ENCODE measurements at places on chromosomes 12 and 14.
A peak's percentile ranks its signal among the peaks of the same experiment; 100 is the strongest.

DNA sequence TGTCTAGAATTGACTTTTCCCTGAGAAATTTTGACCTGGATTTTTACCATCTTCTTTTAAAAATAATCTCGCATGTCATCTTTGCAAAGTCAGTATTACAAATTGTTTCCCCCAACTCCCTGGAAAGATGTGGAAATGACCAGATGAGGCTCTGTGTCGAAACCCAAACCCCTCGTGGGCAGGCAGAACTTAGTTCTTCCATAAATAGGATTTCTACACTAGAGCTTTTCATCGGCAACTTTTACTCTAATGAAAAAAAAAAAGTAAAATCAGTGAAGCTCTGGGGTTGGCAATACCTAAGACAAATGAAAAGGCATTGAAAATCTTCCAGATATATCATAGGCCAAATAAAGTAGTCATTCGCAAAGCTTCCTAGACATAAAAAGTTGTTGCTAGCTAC, 17.0 kb downstream of the SSPN start:
- no peak for DNase-seq

DNA sequence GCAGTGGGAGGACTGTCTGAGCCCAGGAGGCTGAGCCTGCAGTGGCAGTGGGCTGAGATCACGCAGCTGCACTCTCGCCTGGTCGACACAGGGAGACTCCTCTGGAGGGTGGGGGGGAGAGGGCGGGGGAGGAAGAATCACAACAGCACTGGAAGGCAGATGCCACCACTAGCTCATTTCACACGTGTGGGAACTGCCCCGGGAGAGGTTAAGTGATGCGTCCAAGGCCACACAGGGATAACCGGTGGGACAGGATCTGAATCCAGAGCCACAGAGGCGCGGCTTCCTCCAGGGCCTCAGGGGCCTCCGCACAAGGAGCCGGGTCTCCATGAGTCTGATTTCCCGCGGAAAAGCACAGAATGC, 20.8 kb downstream of the STX2 start:
- DNase-seq, result no peak

DNA sequence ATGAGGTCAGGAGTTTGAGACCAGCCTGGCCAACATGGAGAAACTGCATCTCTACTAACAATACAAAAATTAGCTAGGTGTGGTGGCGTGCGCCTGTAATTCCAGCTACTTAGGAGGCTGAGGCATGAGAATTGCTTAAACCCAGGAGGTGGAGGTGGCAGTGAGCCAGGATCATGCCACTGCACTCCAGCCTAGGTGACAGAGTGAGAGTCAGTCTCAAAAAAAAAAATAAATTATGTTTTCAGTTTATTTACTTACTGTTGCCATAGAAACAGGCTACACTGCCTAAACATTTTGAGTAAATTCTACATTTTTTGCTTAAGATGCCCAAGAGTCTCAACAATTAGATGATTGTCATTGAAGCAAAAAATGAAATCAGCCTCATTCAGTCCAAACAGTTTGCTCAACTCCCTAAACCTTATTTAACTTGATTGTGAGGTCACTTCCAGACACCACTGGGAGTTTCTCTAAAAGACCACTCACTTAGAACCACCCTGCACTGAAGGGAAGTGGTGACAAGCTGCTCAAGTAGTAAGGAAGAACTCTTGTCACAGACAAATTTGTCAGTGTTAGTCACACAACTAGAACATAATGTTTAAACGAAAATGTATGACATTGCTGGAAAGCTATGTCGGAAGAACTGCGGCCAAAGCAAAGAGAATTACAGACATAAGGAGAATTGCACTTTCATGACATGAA, 9.8 kb upstream of the GNPNAT1 start:
- peak; percentile 88 for DNase-seq

DNA sequence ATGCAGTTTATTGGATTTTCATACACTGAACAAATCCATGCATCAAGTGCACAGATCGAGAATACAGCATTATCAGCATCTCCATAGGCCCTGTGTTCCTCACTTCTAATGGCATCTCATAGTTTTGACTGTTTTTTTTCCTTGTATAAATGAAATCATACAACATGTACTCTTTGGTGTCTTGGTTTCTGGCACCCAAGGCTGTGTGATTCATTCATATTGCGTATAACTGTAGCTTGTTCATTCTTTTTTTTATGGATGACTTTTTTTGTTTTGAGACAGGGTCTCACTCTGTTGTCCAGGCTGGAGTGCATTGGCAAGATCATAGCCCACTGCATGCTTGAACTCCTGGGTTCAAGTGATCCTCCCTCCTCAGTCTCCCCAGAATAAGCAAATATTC, 14.3 kb downstream of the RASSF8 start:
- no peak for DNase-seq

DNA sequence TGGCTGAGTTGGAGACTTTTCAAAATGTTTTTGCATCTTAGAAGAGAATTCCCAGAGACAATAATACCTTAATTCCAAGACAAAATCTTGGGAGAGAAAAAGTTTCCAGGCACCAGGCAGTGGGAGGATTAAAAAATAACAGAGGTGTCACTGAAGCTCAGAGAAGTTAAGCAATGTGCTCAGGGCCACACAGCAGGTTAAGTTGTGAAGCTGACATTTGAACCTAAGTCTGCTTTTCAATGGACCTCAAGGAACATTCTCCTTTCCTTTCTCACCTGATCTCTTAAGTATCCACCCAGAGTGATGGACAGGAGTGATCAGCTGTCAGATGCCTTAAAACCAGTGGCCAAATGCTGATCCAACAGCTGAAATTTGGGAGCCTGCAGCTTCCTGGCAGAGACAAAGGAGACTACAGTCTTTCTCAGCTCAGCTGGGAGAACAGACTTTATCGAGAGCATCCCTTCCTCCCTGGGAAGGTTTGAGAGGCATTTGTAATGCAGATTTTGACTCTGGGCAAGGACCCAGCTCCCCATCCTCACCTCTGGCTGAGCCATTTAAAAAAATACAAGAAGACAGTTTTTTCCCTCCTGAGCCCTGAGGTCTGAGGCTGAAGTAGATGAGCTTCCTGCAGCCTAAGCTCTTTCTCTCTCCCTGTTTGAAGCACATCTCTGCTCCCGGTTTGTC, 174.9 kb upstream of the RPH3A start:
- no peak for DNase-seq

DNA sequence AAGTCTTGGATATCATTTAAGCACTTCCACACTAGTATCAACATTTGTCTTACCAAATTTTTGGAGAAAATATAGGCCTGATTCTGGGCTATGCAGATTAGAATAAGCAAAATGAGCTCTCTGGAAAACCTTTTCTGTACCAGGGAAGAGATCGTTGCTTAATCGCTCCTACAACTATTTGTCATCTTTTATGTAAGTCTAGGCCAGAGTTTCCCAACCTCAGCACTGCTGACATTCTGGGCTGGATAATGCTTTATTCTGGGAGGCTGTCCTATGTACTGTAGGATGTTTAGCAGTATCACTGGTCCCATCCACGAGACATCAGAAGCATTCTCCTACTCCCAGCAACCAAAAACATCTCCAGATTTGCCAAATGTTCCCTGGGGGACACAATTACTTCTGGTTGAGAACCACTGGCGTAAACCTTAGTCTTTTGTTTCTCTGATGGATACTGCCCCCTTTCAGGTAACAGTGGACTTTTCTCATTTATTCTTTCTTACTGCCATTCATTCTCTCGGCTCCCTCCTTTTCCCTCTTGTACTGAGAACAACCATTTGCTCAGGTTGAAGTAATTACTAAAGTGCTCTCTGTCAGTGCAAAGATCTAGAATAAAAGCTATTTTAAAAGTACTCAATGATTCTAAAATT, 316.9 kb upstream of the E2F7 start:
- DNase-seq, result no peak

GRCh38 chr12:108825201-108825950, 32.0 kb downstream of the SSH1 start:
- no peak for DNase-seq

DNA sequence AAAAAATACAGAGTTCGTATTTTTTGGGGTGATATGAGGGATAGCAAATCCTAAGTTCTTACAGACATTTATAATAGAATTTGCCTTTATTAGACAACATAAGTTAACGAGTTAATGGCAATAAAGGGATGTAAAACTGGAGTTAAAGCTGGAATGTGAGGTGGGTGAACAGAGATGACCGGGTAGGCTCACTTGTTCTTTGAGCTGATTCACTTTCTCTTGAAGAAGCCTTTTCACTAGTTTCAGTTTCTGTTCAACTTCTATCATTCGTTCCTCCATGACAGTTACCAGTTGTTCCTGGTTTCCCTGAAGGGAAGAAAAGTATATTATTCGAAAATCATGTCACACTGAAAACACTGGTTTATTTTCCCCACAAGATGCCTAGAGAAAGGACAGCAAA, 57.7 kb upstream of the SAV1 start:
- DNase-seq, result no peak

DNA sequence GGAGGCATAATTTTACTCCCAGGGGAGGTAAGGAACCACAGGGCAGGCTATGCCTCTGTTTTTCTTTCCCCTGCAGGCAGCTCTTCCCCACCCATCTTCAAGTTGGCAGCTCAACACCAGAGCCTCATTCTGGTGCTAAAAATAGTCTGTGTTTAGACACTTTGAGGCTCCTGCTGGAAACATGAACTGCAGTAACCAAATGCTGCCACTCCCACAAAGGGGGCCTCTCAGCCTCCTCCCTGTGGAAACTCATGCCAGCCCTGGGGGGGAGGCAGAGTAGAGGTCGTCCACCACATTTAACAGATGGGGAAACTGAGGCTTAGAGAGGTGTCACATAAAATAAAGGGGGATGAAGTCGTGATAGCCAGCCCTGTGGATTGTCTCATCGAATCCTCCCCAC, 61.4 kb downstream of the WSCD2 start:
- DNase-seq, result no peak

DNA sequence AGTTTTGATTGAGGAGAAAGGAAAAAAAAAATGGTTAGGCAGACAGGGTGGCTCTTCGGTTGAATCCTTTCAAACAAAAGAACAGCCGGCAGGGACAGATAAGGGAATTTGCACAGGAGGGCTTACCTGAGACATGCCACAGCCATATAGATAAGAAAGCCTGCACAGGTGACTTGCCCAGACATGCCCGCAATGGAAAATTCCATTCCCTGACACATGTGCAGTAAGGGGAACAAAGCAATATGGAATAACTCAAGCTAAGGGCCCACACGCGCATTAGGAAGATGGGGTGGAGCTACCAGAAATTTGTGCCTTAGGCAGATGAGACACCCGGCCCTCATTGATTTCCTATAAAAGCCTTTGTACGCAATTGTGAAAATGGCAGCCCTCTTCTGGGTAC, 86.7 kb downstream of the TMEM260 start:
- DNase-seq, result no peak

- no peak for DNase-seq
These were observed 886.2 kb upstream of the MGAT4C start for GRCh38 chr12:87142342-87142741.

DNA sequence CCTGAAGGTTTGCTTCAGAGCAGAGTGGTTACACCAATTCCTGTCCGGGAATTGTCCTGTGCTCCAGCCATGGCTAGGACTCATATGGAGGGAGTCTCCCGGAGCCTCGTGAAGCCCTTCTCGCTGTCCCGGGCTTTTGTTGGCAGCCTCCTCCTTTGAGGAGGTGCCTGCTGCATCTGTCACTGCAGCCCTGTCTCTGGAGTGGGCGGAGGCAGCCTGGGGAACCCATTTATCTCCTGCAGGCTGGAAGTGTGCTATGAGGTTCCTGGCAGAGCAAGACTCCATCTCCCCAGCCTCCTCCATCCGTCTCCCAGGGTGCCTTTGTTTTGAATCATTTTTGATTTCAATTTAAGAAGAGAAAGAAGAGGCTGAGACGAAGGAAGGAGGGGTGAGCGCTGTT, 355.3 kb downstream of the GLT1D1 start:
- DNase-seq, result no peak

- no peak for DNase-seq
These were observed at the start of gene ACSS3 for GRCh38 chr12:81077686-81078441. ACSS3 (plus strand) TSS chr12:81078079; CDS start chr12:81078121, 42 bp downstream.

DNA sequence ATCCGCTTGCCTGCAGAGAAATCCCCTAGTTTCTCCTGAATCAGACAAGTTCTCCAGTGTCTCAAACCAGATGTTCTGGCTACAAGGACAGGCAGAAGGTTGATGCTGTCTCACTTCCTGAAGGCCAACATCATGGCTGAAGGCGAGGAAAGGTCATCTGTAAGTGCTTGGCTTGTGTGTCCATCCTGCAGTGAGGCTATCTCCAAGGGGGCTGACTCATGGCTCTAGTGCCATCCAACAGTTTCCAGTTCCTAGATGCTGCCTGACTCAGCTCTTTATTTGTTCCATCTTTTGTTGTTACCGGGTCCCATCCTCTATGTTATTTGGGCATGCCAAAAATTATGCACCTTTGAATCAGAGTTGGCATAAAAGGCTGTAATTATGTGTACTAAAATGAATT, 232.1 kb upstream of the TBX3 start:
- no peak for DNase-seq

DNA sequence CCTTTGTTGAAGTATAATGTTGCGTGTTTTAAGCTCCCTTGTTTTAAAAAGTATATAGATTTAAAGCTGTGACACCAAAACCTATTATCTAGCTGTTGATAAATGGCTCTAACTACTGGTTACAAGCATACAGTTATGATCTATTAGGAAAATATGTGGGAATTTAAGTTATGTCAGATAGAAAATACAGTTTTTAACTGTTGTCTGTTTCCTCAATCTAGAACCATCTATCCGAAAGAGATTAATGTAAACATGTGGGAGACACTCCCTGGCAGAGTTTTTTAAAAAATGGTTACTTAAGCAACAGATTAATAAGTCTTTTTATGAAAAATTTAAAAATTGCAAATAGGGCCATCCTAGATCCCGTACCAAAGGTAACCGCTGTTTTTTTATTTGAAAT, 8.2 kb downstream of the RPL36AL start:
- no peak for DNase-seq

DNA sequence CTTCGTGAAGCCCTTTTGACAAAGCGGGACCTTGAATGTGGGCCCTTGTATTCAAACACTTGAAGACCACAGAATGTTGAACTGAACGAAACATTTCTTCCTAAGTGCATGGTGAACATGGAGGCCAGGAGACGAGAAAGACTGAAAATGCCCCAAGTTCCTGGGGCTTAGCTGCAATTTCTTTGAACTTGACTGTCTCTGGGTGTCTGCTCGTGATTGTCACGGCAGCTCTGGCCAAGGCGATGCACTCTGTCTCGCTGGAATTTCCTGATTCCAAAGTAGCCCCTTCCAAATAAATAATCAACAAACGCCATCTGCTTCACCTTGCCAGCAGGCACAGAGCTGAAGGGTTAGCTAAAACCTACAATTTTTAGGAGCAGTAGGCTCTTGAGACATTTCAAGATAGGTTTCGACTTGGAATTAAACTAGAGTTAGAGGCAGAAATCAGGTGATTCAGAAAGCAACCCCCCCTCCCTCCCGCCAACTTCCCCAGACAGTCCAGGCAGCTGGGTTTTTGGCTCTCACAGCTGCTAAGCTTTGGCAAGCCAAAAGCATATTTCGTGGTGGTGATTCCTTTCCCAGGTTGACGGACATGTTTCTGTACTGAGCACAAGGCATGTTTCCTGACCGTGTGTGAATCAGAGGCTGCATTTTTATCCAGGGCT, 13.5 kb upstream of the IRF2BPL start:
- DNase-seq, result peak; percentile 75

GRCh38 chr12:128606051-128606450, 217.7 kb downstream of the SLC15A4 start:
- no peak for DNase-seq

- DNase-seq, result no peak
These were observed 32.2 kb upstream of the SERPINA6 start for GRCh38 chr14:94355191-94355794.

Measured in bone marrow (tissue), 2 donors.